ENCODE measurements at places on chromosomes 4 and X. TPM values are rescaled to one million over a fixed set of nuclear protein-coding genes. Genes with fewer than 3 reads are reported as not detected.

DNA sequence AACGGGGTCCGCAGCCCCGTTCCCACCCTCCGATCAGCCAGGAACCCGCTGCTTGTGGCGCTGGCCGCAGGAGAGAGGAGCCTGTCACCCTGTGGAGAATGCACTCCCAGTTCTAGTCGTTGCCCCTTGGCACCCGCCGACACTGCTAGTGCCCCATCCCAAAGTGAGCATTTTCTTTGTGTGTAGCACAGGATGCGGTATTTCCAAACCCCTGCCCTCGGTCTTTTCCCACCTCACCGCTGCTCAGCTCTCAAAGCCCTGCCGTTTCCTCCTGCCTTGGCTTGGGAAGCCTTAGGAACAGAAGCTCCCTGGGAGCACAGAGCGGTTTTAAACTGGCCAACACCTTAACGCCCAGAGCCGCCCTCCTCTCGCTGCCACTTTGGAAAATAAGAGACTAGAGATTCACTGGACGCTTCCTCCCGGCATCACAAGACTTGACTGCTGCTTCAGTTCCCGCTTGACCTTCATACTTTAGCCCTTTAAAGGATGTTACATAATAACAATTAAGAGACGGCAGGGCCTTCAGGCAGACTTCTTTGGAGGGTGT, 772 bp downstream of the CYP4V2 start:
- DNase-seq: peak; percentile 84

DNA sequence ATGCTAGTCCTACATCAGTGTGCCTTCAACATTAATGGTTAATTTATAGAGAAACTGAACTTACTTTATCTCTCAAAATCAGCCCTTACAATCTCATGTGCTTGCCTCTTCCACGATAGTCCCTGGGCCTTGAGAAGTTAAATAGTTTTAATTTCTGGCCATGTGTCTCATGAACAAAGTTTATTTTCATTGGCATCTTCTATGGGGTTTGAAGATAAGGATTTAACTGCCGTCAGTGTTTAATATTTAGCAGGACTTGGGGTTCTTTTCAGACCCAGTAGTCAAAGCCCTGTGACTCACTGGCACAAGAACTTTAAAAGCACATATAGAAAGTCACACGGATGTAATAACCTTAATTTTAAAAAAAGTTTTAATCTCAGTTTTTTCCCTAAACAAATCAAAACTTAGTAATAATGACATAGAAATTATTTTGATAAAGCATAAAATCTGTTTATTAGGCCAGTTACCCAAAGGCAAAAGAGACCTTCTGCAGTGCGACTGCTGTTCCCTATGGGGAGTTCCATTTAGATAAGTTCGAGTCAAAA, 10.1 kb upstream of the MPP1 start:
- DNase-seq: no peak

RS1 gene
- polyA plus RNA-seq: 0.03 TPM

LANCL3 gene
- polyA plus RNA-seq: 0.33 TPM

CT47B1 gene
- polyA plus RNA-seq: not detected
